ENCODE measurements at places on chromosomes 6 and 20.

- DNase-seq: no peak
Measured at GRCh38 chr20:15039088-15039752, 701.8 kb upstream of the FLRT3 start.

- DNase-seq: no peak
Measured at GRCh38 chr6:71124340-71124739, 164.3 kb upstream of the OGFRL1 start.

DNA sequence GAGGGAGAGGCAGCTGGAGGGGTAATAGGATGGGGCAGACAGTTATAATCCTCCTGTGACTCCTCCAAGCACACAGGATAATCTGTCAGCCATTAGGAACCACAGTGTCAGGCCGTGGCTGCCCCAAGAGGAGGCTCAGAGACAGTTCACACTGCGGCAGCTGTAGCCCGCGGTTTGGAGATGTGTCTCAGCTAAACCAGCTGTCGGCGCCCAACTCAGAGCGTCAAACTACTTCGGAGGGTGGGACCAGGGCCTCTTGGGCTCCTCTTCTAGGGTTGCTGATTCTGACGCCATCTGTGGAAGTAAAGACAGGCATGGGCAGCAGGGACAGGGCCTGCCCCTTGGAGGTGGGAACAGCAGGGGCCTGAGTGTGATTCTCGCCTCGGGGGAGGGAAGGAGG, 309.8 kb downstream of the CDC5L start:
- DNase-seq: peak; percentile 69

DNA sequence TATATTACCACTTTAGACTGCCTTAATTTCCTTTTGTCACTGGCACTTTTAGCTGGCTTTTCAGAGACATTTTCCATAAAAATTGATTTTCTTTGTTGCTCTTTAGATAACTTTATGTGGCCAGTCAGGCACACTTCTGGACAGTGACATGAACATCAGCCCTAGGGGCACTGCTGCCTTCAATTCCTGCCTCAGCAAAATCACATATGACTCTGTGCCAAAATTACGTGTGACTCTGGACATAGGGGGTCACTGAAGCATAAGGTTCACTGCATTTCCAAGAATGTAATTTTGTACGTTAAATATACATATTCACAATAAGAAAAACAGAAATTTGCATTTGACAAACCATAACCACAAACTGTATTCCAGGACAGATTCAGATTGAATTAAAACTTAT, 66.5 kb downstream of the ESF1 start:
- no peak for DNase-seq

DNA sequence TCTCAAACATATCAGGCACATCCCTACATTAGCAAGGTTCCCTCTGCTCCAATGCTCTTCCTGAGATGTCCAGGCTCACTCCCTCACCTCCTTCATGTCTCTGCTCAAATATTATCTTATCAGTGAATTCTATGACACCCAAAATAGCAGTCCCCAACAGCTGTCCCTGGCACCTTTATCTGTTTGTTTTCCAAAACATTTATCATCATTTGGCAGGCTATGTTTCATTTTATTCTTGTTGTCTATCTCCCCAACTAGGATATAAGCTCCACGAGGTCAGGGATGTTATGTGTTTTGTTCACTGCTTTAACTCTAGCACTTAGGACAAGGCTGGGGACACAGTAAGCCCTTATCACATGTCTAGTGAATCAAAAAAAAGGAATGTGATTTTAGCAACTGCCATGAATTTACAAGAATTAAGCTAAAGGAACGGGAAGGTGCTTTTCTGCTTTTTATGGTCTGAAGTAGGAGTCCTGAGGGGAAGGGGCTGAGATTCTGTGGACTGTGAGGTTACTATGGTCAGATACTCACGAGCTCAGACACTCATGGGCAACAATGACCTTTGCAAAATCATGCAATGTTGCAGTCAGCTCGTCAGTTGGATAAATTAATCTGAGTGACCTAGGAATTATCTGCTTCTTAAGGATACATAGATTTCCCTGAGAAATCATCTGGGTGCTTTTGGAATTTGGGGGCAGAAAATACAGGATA, 1.9 kb upstream of the IL22RA2 start:
- no peak for DNase-seq

- no peak for DNase-seq
Measured at GRCh38 chr6:140182821-140183220, 808.4 kb upstream of the CITED2 start.

- no peak for DNase-seq
Measured at GRCh38 chr6:105522626-105523322, 119.9 kb upstream of the PREP start.

DNA sequence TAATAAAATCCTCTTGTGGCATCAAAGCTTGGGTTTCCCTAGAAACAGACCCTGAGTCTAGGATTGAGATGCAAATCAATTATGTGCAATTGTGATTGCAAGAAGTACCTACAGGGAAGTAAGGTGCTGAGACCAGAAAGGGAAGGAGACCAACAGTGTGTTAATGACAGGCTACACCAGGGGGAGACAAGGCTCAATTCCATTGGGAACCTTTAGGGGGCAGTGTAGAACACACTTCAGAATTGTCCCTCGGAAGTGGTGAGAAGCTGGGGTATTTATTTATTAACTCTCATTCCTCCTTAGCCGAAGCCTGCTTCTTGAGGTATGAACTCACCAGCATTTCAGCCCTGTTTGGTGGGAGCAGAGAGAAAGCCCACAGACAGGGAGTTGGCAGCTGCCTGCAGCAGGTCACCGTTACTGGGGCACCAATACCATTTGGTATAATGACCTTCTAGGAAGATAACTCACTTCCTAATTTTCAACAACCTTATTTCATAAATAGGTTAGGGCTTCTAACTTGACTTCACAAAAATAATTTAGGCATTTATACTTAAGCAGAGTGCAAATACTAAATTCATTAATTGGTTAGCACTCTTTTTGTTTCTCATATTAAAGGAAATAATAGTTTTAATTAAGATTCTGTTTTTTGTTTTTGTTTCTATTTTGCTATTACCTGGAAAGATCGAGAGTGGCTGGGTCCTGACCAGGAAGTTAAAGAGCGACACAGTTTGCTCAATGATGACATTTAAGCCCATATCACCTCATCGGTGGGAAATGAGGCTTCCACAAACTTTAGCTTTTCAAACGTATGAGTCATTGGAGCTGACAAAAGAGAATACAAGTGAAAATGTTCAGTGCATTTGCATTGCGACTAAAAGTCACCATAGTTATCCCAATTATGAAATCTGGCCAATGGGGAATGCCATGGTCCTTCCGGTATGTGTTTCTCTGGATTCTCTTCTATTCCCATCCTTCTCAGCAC, 94.8 kb downstream of the BTBD3 start:
- DNase-seq: peak; percentile 62

GRCh38 chr6:90545448-90545847, 41.4 kb downstream of the MAP3K7 start:
- no peak for DNase-seq

DNA sequence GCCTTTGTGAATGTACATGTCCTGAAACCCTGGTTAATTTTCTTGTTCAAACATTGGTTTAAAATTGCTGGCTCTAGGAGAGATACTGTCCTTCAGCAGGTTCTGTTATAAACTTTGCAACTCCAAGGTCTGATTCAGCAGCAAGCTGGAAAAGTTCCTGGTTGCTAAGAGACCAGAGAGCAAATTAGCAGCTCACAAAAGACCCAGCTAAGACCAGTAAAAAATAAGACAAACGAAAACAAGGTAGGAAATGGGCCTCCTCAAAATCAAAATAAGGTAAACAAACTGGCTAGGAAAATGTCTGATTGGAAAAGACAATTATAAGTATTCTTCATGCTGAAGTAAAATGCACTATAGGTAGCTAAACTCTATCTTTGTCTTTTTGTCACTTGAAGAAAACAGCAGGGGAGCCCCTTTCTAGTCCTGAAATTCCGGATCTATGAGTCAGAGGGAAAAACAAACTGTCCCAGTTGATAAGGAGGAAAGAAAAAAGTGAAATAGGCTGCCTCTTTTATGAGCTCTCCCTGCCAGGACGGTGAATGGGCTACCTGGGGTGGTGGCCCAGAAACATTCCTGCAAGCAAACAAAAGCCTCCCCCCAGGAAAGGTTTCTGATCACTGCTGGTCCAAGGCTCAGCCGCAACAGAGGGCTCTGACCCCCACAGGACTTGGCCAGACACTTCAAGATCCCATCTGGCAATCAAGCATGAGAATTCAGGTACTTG, 41.6 kb downstream of the UNC5CL start:
- DNase-seq: peak; percentile 92

DNA sequence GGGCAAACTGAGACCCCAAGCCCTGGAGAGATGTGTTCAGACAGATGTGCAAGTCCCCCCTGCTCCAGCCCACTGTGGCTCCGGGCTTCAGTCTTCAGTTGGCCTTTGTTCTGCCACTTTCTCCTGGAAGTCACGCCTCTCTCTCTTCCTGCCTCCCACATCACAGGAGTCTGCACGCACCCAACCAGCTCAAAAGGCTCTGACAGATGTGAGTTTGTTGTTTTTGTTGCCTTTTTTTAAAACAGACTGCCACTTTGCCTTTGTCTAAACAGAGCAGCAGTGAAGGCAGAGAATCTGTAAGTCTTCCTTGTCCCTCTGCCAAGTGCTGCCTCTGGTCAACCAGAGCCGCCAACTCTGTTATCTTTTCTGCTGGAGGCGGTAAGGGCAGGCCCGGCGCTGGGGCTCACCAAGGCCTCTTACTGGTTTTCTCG, 149.7 kb downstream of the TFAP2C start:
- peak; percentile 74 for DNase-seq

DNA sequence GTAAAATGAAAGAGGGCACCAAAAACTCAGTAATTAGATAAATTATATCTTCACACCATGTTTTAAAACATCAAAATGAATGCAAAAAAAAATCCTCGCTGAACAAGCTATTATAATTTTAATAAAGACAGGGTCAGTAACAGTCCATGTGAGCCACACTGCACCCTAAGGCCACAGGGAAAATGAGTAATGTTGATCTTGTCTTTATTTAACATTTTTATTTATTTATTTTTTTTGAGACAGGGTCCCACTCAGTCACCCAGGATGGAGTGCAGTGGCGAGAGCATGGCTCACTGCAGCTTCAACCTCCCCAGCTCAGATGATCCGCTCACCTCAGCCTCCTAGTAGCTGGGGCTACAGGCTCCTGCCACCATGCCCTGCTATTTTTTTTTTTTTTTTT, 8.7 kb upstream of the NFATC2 start:
- DNase-seq: no peak

GRCh38 chr6:32387589-32388340, 16.1 kb upstream of the TSBP1 start:
- no peak for DNase-seq

DNA sequence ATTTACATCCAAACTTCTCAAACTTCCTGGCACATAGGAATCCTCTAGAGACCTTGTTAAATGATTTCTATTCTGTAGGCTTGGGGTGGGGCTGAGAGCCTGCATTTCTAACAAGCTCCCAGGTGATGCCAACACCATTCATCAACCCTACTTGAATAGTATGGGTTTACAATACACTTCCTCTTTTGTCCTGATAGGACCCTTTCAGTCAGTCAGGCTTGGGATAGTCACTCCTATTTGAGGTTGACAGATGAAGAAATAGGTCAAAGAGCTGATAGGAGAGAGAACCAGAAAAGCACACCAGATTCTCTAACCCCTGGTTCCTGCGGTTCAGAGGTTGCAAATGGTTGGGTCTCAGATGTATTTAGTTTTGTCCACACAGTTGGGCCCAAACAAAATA, 273.4 kb downstream of the TSHZ2 start:
- no peak for DNase-seq

- no peak for DNase-seq
Measured at GRCh38 chr6:68059899-68060298, 575.2 kb upstream of the ADGRB3 start.

DNA sequence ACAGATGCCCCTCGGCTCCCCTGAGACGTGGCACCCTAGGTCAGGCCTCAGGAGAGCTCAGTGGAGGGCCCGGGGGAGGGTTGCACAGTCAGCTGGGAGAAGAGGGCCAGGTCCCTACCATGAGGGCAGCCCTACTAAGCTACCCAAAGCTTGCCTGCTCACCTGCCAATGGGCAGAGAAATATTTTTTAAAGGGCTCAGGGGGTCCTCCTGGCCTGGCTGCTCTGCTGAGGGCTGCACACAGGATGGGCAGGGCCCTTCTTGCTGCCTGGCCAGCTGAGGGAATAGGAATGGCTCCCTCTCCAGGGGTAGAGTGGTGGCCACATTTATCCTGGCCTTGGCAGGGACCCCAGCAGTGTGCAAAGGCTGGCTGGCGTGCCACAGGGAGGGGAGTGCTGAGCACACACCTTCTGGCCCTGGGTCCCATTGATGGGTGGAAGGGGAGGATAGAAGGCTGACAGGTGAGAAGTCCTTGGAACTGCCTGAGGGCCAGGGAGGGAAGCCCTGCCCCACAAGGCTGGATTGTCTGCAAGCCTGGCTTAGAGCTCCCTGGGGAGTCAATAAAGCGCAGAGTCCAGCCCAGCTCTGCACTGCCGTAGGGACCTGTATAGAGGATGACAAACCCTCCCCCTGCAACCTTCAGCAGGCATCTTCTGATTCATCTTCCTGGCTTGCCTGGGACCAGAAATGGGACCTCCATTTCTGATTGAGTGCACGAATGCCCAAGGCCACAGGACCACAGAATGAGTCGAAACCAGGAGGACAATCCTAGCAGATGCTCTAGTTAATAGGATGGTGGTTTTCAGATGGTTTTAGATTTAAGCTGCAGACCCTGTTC, 62.1 kb downstream of the NOL4L start:
- peak; percentile 70 for DNase-seq

- peak; percentile 86 for DNase-seq
Measured at GRCh38 chr20:59222253-59223181, 58.9 kb downstream of the ZNF831 start.

DNA sequence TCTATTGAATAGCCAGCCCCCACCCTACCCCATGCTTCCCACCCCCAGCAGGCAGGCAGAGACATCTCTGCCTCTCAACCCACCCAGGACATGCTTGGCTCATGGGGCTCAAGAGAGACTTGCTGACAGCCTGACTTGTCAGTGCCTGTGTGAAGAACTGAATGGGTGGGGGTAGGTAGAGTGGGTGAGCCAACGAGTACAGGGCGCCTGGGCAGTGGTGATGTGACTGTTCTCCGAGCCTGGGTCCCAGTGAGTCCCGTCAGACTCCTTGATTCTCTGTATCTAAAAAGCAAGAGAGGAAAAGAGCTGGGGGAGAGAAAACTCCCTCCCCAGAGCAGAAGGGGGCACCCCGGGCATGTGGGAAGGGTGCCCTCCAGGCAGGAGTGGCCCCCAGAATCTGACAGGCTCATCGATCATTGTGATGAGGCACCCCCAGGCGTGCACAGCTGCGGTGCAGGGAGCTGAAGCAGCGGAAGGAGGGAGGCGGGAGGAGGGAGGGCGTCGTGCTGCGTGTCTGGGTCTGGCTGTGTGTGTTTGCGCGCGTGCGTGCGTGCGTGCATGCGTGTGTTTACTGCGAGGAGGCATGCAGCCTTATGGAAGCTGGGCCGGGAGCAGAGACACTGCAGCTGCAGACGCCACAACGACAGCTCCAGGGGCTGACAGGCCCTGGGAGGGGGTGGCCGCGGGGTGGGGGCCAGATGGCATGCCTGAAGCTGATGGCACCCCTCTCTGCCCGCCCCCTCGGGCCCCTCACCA, 40.2 kb downstream of the FOXP4 start:
- no peak for DNase-seq

Data from islet precursor cell (in vitro differentiated cells).